ENCODE measurements at places on chromosomes 3 and 15. TPM values are rescaled to one million over a fixed set of nuclear protein-coding genes. Genes with fewer than 3 reads are reported as not detected.

GRCh38 chr3:40445062-40445461, 12.1 kb upstream of the RPL14 start:
- DNase-seq: no peak

Gene SLC2A2
- total RNA-seq: not detected

DNA sequence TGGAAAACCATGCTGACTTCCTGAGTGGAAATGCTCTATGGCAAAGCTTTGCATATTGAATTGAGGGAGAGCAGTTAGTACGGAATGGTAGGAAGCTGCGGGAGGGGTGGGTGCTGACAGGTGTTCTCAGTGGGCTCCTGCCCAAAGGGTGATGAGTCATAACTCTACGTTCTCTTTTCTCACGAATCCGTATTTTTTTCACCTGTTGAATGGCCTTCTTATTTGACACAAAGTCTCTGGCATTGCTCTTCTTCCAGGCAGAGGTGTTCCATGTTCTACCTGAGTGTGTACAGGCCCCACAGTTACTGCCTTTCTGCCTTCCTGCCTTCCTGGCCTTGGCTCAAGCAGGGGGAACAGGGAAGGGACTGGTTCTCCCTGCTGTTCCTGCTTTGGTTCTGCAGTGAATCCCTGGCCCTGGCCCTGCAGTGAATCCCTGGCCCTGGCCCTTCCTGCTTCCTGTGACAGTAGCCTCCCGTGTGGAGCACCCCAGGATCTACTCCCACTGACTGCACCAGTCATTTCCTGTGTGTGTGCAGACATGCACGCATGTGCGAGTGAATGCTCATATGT, 31.9 kb downstream of the TRAK1 start:
- DNase-seq: no peak

- no peak for DNase-seq
Observed at GRCh38 chr3:185207931-185208746, 45.7 kb downstream of the EHHADH start.

DNA sequence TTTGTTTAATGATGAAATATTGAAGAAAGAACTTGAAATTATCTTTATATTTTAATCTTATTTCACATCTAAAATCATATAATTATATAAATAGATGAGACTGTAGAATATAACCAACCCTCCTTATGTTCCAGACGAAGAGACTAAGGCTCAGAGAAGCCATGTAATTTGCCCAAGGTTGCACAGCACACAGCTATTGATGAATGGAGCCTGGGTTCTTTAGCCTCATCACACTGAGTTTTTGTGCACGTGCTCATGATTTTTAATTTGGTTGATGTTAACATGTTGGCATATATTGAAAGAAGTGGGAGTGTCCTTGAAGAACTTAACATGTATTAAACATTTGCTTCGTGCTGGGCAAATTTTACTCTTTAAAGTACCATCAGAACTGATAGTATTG, 151.6 kb downstream of the FNDC3B start:
- DNase-seq: no peak

GRCh38 chr3:29936054-29936453, 655.2 kb downstream of the RBMS3 start:
- no peak for DNase-seq

- DNase-seq: no peak
Observed at GRCh38 chr3:4509043-4509442, 15.9 kb downstream of the ITPR1 start.

Gene LYZL4
- total RNA-seq: not detected

- peak; percentile 65 for DNase-seq
Observed at GRCh38 chr15:57375827-57376695, at the start of gene CGNL1. Gene CGNL1, plus strand, starts transcription at chr15:57376505. Its CDS starts 61,495 bp downstream, at chr15:57438000.

Gene DUOXA2
- total RNA-seq: 1.3 TPM

Gene OR5H14
- not detected for total RNA-seq

DNA sequence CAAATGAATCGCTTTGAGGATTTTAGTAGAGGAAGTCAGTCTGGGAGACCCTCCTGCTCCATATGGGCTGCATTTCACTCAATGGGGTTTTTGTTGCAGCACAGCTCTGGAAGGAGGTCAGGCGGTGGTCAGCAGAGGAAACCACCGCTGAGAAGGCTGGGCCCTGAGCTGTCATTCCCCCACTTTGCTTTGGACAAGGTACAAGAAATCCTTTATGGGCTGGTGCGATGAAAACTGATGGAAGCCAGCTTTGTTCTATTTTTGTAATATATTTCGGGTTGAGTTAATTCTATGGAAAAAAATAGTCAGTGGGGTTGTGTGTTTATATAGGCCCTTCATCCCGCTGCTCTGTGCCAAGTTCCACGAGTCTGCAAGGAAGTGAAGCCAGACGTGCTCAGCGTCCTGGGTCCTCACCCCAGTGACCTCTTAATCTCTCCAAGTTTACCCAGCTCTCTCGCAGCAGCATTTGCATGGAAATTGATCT, 157.1 kb upstream of the TMC3 start:
- peak; percentile 7 for DNase-seq

Gene CCR8
- not detected for total RNA-seq

Gene TCTA
- total RNA-seq: 83.3 TPM

GRCh38 chr3:152688313-152688712, 146.6 kb upstream of the P2RY1 start:
- no peak for DNase-seq

DNA sequence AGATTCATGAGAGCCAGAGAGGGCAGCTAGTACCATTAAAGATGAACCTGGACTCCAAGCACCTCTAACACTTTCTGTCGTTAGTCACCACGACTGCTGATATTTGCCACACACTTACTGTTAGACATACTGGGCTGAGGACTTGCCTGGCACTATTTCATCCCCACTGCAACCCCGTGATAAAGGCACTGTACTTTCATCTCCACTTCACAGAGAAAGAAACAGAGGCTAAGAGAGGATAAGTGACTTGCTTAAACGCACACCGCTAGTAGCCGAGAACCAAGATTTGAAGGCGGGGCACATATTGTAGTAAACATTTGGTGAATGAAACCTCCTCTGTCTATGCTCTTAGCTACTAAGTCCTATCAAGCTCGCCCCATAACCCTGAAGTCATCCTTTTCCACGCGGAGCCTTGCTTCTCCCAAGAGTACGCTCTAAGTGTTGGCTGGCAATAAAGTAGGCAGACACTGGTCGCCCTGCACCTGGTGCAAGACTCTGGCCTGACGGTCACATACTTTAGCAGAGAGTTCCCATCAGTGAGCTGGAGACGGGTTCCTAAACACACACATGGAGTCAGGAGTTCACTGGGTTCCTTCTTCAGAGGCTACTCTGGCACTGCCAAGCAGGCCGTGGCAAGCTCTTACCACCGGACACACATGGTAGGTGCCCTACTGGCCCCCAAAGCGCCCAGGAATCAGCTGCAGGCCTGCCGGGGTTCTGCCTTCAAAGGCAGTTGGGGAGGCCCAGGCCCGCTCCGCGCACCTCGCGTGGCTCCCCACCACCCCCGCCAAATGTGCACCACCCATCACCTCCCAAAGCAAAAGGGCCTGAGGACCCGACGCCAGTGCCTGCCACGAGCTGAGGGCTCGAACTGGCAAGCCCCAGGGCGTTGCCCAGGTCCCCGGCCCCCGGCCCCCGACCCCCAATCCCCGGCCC, 951 bp downstream of the POMGNT2 start:
- DNase-seq: peak; percentile 35

Gene SLC15A2
- total RNA-seq: 4.0 TPM

Gene AGBL1
- 0.06 TPM for total RNA-seq

Gene HAUS2
- 15.0 TPM for total RNA-seq

- peak; percentile 14 for DNase-seq
Observed at GRCh38 chr15:90095521-90095959, 6.7 kb downstream of the IDH2 start.

GRCh38 chr3:134693226-134693625, 42.4 kb upstream of the KY start:
- DNase-seq: no peak

Gene SPTSSB
- total RNA-seq: 0.14 TPM

DNA sequence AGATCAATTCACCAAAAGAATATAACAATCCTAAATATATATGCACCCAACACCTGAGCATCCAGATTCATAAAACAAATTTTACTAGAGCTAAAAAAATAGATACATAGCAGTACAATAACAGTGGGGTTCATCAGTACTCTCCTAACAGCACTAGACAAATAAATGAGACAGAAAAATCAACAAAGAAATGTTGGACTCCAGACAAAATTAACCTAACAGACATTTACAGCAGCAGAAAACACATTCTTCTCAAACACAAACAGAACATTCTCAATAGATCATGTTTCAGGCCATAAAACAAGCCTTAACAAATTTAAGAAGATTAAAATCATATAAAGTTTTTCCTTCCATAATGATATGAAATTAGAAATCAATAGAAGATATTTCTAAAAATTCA, 124.8 kb upstream of the NECTIN3 start:
- DNase-seq: no peak

Gene WWTR1
- 44.1 TPM for total RNA-seq

GRCh38 chr3:9218514-9218846, 31.0 kb downstream of the SRGAP3 start:
- DNase-seq: no peak

- DNase-seq: no peak
Observed at GRCh38 chr3:158696618-158697017, 24.2 kb upstream of the LXN start.

DNA sequence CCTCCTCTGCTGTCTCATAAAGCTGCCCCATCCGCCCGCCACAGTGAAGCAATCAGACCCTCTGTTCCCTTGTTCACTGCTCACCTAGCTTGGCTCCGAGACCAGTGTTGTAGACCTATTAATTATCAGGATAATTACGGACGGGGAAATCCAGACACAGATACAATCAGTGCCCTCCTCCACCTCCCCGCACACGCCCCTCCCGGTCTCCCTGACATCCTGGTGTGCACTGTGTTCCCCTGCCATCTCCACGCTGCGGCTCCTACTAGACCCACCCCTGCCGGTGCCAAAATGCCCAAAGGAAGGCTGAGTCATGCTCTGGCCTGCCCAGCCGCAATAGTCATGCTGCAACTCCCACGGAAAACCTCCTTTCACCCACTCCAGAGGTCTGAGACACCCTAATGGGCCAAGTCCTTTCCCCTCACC, 277.3 kb upstream of the TLE3 start:
- peak; percentile 17 for DNase-seq
